HCEC 1CT (cell line): ENCODE measurements at places on chromosomes 12 and 14.

DNA sequence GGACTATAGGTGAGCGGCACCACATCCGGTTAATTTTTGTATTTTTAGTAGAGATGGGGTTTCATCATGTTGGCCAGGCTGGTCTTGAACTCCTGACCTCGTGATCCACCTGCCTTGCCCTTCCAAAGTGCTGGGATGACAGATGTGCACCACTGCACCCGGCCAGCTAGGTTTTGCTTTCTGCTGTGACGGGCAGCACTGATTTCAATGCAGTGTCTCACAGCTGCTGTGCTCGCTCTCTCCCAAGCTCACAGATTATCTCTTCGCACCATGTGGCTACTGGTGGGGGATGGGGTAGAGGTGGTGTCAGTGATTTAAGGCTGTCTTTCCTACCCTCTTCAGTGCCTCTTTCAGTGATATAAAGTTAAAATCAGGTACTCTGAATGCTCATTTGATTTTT is 909.1 kb downstream of the TRHDE start:
- DNase-seq: no peak

DNA sequence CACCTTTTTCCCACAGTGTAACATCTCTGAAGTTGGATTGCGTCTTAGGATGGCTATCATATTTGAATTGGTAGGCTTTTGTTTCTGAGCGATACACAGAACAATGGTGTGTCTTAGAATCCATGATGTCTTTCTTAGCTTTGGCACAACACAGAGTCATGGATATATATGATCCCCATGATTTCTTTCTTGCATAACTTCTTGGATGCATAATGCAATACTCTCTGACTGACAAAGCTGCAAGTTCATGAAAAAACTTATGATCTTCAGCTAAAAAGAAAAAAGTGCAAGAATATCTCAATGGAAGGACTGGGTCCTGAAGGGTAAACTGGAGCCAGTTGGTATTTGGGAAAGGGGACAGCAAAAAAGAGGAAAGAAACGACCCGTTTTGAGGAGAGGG is 48.1 kb downstream of the VWF start:
- peak; percentile 20 for DNase-seq

DNA sequence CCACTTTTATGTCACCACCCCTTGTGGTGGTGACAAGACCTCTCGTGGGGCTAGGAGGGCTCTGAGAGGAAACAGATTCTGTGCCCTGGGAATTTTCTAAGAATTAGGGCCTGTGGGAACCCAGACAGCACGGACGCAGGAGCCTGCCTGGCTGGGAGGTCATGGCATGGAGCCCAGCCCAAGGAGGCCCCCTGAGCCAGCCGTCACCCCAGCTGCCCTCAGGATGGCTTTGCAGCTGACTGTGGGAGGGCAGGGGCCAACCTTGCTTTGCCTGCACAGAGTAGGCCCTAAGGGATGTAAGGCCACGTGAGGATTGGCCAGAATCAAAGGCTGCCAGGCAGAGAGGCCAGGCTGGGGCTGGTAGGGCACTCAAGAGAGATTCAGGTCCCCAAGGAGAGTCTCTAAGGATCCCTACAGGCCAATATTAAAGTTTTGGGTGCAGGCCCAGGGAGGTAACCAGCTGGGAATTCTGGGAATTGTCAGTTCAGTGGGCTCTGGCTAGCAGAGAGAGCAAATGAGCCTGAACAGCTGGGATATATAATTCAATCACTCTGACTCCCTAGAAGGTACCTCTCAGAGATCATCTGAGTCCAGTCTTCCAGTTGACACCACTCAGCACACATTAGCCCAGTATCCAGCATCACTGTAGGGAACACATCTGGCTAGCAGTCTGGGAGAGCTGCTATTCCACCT is 6.4 kb downstream of the LTBP2 start:
- DNase-seq: no peak

GRCh38 chr12:29025937-29026336 is 123.1 kb upstream of the FAR2 start:
- no peak for DNase-seq

GRCh38 chr12:2246358-2246757 is 193.6 kb downstream of the CACNA1C start:
- DNase-seq: no peak
